GM23338 (cell line): ENCODE measurements at places on chromosomes 1 and 21. TPM values are rescaled to one million over a fixed set of nuclear protein-coding genes. Genes with fewer than 3 reads are reported as not detected.

PHACTR4 gene
- polyA plus RNA-seq = 47.1 and 54.1 TPM in 2 replicates

NRAS gene
- polyA plus RNA-seq = 18.4 and 22.3 TPM in 2 replicates

ITLN1 gene
- polyA plus RNA-seq = not detected in 2 replicates

GRCh38 chr1:54981466-54981865 is 1.0 kb downstream of the TMEM61 start:
- DNase-seq = no peak

- peak; percentile 74 for DNase-seq
Measured at GRCh38 chr1:24932284-24932683, 2.2 kb upstream of the RUNX3 start.

DNA sequence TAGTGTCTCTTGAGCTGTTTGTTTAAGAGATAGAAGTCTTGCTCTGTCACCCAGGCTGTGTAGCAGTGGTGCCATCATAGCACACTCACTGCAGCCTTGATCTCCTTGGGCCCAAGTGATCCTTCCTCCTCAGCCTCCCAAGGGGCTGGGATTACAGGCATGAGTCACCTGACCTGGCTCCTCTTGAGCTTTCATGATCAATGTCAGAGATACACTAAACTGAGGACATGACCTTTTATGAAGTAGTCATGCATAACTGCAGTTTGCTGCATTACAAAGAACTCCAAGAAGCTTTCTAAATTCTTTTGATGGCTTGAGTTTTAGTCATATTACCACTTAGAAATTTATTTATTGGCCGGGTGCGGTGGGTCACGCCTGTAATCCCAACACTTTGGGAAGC is 77.7 kb downstream of the CC2D1B start:
- no peak for DNase-seq

- DNase-seq = peak; percentile 44
Measured at GRCh38 chr1:73205294-73205973, 923.1 kb upstream of the NEGR1 start.
